Activated CD4-positive, CD25-positive, alpha-beta regulatory T cell treated with anti-CD3 and anti-CD28 coated beads, Interleukin-2, amount 50 U/mL, for 72 hours (primary cell): ENCODE measurements at places on chromosomes 4 and X.

DNA sequence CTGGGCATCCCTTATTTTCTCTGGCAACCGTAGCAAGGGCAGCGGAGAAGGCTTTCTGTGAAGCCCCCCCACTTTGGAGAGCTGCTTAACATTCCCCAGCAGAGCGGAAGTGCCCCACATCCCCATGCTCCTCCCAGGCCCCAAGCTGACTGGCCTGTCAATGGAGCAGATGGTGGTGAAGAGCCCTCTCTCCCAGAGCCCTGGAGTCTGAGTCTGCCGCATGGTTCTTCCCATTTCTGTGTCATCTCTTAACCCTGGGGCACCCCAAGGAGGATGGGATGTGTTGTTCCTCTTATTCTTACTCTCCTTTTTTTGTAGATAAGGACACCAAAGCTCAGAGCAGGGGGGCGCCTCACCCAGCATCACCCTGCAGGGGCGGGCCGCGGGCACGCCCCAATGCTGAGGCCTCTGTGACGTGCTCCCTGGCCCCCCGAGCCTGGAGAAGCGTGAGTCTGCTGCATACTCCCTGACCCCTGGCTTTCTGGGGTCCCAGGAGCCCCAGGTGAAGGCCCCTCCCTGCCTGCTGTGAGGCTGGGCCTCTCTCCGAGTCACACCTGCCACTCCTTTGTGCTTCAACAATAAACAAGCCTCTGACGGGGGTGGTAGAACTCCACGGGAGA, 35.9 kb downstream of the ADRA2C start:
- no peak for DNase-seq

- DNase-seq, result no peak
These were observed 10.6 kb upstream of the BCOR start for GRCh38 chrX:40108162-40108958.

- DNase-seq, result no peak
These were observed 76.4 kb downstream of the RAPGEF2 start for GRCh38 chr4:159178979-159179969.

DNA sequence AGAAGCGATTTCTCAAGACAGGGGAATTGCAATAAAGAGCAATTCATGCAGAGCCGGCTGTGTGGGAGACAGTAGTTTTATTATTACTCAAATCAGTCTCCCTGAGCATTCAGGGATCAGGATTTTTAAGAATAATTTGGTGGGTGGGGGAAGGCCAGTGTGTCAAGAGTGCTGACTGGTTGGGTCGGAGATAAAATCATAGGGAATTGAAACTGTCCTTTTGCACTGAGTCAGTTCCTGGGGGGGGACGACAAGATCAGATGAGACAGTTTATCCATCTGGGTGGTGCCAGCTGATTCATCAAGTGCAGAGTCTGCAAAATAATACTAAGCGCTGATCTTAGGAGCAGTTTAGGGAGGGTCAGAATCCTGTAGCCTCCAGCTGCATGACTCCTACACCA, 502.4 kb downstream of the NLGN4X start:
- DNase-seq, result no peak

- peak; percentile 57 for DNase-seq
These were observed 19.1 kb upstream of the S100P start for GRCh38 chr4:6674500-6675149.

- DNase-seq, result no peak
These were observed 1.9 kb upstream of the SCML1 start for GRCh38 chrX:17735406-17735805.

GRCh38 chr4:38040619-38041018, 80.4 kb downstream of the PTTG2 start:
- DNase-seq, result no peak

DNA sequence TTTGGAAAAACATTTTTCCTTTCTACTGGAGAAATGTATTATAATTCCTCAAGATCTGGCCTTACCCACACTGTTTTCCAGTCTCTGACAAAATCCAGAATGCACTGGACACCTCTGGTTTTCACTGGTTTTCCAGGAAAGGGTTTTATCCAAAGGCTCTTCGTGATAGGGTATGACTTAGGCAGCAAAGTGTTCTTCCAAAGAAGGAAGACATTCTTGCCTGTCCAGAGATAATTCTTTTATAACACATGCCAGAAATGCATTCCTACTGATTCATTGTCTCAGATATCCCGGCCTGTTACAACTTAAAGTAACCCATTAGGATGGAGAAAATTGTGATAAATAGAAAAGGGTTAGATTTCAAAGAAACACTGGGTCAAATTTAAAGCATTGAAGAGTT, 2343.1 kb downstream of the PCDH7 start:
- DNase-seq, result no peak

DNA sequence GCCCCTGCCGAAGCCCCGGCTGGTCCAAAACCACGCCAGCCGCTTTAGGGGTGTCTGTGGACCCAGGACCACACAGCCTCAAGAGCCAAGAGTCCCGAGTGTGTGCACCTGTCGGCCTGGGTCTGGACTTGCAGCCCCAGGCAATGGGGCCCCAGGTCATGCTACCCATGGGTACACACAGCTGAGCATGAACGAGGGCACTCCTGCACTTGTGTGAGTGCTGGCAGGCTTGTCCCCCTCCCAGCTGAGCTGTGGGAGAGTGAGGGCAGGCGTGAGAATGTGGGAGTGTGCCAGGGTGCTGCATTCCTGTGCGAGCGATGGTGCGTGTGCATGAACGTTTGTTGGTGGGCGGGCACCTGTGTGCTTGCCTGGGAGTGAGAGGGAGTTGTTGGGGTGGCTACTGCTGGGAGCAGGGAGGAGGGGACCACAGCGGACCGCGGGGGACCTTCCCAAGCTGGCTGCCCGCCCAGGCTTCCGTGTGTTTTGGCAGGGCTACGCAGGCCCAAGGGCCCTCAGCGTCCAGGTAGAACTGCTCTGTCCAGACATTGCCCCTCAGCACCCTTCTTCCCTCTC, 30.8 kb downstream of the BLOC1S4 start:
- no peak for DNase-seq
